ENCODE measurements at places on chromosomes 12 and 14. TPM values are rescaled to one million over a fixed set of nuclear protein-coding genes. Genes with fewer than 3 reads are reported as not detected.

GRCh38 chr12:78420991-78421390, 443.6 kb upstream of the SYT1 start:
- no peak overlapping the region for H3K27ac ChIP-seq
- H3K27me3 ChIP-seq = no peaks in the 10 kb centered on the region
- DNase-seq = no peak
- H3K4me1 ChIP-seq = peaks cover 5% of the 10 kb centered on the region
- no peaks in the 10 kb centered on the region for H3K36me3 ChIP-seq

GRCh38 chr12:51798501-51798900, 50.0 kb downstream of the FIGNL2 start:
- H3K27ac ChIP-seq = no peak overlapping the region
- H3K36me3 ChIP-seq = peaks cover 19% of the 10 kb centered on the region
- no peaks in the 10 kb centered on the region for H3K4me1 ChIP-seq
- no peak overlapping the region for H3K4me3 ChIP-seq
- no peak for DNase-seq
- H3K27me3 ChIP-seq = no peaks in the 10 kb centered on the region

DNA sequence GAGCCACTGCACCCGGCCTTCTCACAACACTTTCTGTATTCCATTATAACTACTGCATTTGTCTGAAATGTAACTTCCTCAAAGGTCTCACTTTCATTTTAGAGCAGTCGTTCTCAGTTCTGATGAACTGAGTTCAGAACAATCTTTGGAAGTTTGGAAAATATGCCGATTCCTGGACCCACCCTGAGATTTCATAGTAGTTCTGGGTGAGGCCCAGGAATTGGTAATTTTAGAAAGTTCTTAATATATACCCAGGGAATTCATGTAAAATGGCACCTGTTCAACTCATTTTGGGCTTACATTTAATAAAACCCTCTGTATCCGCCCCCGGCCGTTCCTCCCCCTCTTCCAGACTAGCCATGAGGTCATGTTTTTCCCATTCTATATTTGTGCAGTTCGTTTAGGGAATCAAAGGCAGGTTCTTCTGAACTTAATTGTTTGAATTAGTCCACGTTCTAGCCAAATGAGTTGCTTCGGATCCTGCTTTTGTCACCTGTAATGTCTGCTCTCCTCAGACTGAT, 5.9 kb downstream of the GSG1 start:
- H3K4me1 ChIP-seq = peaks cover 46% of the 10 kb centered on the region
- peaks cover 3% of the 10 kb centered on the region for H3K27me3 ChIP-seq
- H3K4me3 ChIP-seq = no peak overlapping the region
- no peaks in the 10 kb centered on the region for H3K36me3 ChIP-seq

- H3K4me3 ChIP-seq = no peak overlapping the region
- H3K4me1 ChIP-seq = peaks cover 10% of the 10 kb centered on the region
- DNase-seq = no peak
- H3K27ac ChIP-seq = no peak overlapping the region
Measured at GRCh38 chr14:70871001-70871400, 36.3 kb upstream of the PCNX1 start.

SLC17A8 gene
- total RNA-seq = 0.26 TPM
